ENCODE measurements at places on chromosomes 2 and 18. TPM values are rescaled to one million over a fixed set of nuclear protein-coding genes. Genes with fewer than 3 reads are reported as not detected.

GRCh38 chr2:166419616-166419934 lies 43.8 kb upstream of the SCN9A start:
- DNase-seq, result no peak

DNA sequence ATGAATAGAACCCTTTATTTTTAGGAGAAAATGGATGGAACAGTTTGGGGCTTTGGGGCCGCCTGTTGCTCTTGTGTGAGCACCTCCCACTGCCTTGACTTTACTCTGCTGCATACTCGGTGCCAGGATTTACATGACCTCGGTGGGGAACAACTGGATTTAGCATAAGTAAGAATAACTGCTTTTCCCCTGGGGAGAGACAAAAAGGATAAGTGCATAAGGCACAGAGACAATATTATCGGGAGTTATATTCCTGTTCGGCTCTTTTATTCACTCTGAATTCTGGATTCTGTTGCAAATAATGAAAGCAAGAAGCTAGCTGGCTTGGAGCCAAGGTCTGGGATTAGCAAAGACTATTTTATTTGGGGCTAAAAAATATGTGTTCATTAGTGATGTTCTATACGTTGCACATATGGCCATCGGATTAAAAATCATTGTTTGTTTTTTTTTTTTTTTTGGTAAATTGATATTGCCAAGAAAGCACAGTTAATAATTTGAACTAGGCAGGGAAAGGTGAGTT lies 69.8 kb downstream of the CYBRD1 start:
- DNase-seq, result no peak

DNA sequence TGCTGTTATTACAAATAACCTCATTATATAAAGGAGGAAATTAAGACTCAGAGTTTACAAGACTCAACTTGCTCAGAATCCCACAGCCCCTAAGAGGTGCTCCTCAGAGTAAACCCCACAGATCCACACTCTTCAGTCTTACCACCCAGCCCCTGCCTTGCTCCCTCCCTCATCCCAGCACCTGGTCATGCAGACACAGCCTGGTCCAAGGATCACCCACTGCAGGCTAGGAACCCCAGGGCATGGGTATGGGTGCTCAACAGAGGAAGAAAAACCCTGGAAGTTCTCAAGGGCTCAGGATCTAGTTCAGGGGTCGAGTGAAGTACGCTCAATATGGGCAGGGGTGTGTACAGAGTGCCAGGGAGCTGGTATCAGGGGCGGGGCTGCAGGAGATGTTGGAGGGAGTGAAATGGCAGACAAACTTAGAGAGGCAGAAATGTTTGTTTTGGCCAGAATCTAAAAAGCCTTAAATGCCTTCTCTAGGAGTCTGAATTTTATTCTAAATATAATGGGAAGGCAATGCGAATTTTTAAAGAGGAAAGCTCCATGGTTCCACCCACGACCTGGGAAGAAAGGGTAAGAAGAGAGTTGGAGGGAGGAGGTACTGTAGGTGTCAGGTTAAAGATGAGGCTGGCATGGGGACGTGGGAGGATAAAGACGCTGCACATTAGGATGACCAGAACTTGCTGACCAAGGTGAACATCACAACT lies 79.1 kb upstream of the MGAT4A start:
- no peak for DNase-seq

DNA sequence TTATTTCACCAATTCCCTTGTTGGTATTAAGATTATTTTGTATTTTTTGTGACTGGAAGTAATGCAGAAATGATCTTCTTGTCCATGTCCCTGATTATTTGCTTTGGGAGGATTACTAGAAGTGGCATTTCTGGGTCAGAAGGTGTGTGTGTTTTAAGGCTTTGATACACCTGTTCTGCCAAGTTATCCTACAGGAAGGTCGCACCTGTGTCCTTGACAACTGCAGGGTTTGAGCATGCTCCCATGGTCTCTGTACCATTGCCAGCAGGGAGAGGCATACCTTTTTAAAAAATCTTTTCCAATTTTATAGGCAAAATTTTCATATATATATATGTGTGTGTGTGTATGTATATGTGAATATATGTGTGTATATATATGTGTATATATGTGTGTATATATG lies 29.7 kb downstream of the KDM3A start:
- no peak for DNase-seq

DNA sequence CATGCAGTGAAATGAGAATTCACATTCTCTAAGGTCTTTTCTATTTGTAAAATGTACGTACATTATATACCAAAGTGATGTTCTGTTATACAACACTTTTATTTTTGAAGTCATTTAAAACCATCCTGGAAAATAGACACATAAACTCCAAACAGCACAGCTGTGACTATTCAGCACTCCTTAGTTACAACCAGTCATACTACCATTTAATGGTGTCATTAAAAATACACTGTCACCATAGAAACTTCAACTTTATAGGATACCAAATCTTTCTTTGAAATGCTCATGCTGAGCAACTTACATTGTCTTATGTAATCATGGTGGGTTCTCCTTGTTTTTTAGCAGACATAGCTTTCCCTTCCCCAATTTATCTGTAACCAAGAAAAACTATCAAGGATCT lies 85.3 kb downstream of the METTL4 start:
- no peak for DNase-seq

DNA sequence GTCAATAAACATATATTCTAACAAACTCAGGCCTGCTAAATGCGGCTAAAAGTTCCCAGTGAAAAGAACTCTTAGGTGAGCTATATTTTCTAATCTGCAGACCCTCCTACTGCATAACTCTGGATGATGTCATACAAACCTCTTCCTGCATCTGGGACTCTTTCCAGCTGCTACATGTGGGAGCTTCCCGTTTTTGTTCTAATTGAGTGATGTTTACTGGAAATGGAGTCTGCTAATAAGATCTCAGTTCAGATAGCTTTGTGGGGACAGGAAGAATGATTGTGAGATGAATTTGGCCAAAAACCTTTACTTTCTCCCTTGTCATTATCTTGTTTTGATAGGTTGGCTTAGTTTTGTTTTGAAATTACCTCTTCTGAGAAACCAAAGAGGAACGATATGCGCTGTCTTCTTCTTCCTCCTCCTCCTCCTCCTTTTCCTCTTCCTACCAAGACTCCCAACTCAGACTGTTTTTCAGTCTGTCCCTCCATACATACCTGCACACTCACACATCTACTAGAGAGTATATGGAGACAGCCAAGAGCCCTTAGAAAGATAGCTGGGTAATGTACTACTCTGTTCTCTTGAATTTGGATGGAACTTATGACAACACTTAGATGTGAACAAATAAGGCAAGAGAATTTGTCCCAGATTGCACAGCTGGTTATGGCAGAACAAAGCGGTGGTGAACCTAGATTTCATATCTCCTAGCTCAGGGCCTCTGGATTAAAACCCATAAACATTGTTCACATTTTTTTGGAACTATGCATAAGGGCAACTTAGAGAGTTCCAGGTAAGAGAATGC lies 39.8 kb upstream of the AAK1 start:
- no peak for DNase-seq

DNA sequence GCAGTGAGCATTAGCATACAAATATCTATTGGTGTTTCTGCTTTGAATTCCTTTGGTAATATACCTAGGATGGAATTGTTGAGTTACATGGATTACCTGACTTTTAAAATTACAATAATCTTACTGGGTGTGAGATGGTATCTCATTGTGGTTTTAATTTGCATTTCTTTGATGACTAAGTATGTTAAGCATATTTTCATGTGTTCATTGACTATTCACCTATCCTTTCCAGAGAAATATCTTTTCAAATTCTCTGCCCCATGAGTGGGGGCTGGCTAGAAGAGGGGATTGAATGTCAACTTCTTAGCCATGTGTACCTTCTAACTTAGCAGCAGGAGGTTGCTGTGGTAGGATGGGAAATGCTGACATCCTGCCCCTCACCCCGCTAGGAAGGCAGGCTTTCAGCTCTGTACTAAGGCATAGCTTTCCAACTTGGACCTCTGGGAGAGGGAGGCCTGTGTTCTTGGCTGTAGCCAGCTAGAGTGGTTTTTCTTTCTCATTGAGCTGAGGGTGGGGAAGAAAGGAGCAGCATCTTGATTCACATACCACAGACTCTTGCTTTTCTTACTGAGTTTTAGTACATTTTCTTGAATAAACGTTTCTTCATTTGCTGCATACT lies 63.3 kb upstream of the TTC27 start:
- no peak for DNase-seq

- DNase-seq, result no peak
Observed at GRCh38 chr2:227853765-227854271, 17.6 kb upstream of the DAW1 start.

DNA sequence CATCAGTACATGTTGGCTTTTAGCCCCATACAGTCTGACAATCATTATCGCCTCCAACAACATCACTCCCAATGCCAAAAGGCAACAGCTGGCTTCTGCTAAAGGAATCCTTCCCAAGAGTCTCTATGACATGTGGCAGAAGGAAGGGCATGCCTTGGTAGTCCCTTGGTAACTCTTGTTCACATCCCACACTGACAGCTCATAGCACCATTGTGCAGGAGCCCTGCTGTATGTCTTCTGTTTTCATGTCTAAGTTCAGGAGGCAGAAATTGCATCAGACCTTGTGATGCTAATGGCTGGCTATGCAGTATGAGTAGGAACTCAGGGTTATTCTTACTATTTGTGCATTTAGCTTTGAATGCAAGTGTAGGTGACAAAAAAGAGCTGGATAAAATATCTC lies 392.1 kb downstream of the PTH2R start:
- DNase-seq, result no peak

- no peak for DNase-seq
Observed at GRCh38 chr18:41917181-41917580, 37.9 kb upstream of the PIK3C3 start.

DNA sequence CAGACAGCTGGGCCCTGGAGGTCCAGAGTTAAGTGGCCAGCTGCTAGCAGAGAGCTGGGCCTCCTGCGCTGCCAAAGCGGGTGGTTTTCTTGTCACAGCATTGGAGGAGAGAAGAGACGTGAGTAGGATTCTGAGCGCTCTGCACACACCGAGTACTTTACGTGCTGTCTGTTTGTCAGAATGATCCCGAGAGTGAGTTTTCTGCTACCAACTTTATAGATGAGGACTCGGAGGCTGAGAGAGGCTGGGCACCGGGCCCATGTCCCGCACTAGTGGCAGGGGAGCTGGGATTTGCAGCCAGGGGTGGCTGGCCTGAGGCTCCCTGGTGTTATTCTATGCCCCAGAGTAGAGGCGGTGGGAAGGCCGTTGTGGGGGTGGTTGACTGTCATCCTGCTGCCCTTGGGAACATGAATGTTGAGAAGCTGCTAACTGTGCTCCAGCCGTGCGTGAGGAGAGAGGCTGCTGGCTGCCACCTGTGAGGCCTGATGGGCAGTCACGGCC lies 36.3 kb upstream of the MBP start:
- no peak for DNase-seq

GRCh38 chr2:207682557-207682956 lies 28.9 kb upstream of the CCNYL1 start:
- no peak for DNase-seq

DNA sequence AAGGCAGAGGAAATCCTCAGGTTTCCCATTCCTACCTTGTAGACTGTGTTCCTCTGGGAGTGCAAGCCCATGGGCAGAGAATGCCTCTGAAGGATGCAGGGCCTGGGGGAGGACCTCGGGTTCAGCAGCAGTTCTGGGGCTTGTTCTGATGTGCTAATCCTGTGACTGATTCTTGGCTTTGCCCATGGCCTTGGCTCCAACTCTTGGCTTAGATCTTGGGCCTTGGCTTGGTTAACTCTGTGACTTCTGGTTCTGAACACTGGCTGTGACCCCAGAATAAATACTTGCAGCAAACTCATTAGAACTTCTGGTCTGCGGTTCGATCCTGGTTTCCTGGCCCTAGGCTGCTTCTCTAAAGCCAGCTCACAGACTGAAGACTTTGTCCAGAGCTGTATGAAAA lies 366.9 kb upstream of the ZEB2 start:
- no peak for DNase-seq

DNA sequence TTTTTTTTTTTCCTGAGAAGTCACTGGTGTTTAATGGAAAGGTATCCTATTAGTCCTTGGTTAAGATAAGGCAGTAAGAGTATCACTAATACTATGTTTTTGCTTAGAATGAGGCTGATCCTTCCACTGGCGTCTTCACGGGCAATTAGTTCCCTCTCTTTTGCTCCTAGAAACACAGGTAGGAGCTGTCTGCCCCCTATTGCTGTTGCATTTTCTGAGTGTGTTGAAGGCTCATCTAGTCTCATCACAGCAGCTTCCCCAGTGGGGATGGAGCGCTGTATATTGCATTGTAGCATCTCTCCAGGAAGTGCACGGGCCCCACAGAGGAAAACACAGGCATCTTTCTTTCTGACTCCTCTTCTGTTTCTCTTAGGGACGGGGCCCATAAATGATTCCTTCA lies 145.0 kb downstream of the NAPG start:
- DNase-seq, result no peak

- DNase-seq, result no peak
Observed at GRCh38 chr2:122949523-122949922, 1075.6 kb upstream of the CNTNAP5 start.

The CCBE1 gene
- total RNA-seq, result under 0.01 TPM

The PPM1G gene
- total RNA-seq, result 66.2 TPM

The CDK15 gene
- total RNA-seq, result 0.27 TPM

The ABCA12 gene
- total RNA-seq, result not detected

The PJVK gene
- 0.81 TPM for total RNA-seq

The IL1R2 gene
- not detected for total RNA-seq

The RGPD4 gene
- total RNA-seq, result not detected

The MBOAT2 gene
- total RNA-seq, result 25.0 TPM

The TMEM169 gene
- total RNA-seq, result under 0.01 TPM

All from hematopoietic multipotent progenitor cell (in vitro differentiated cells).